CD4-positive, alpha-beta T cell treated with Interleukin-10 for 1 hour (primary cell): ENCODE measurements at places on chromosomes 6 and 20.

DNA sequence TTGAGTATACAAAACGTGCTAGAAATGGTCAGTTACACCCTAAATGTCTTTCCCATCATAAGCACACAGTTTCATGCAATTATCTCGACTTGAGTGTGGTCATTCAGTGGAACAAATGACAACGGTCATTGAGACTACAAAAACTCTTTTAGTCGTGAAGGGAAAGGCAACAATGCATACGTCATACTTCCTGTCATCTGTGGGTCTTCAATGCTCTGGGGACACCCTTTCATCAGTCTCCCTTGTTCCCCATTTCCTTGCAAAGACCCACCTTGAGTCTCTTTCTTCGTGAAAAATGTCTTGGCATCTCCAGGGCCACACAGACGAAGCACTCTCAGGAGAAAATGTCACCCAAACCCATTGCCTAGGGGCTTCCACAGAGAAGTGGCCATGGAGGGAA lies 238.5 kb downstream of the GMPR start:
- DNase-seq = no peak

DNA sequence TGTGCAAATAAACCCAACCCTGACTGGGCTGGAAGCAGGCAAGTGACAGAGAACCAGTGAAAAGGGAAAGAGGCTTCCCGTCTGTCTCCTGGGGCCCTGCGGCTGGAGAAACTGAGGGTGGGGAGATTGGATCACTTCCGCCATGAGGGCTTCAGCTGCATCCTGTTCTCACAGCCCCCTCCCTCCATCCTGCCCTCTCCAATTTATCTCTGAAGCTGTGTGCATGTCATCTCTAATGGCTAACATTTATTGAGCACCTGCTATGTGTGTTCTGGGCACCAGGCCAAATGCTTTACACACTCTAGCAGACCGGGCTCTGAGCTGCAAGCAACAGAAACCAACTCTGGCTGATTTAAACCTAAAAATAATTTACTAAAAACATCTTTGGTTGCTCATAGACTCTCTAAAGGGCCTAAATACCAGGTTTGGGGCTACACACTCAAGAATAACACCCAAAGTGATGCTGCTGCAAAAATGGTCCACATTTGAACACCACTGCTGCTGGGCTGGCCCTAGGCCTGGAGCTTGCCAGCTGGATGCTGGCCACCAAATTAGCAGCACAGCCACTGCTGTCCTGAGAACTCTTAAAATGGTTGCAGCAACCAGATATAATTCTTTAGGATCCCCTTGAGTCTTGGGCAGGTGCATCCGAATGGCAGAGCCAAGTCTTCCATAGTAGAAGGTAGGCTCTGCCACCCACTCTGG lies 123.6 kb upstream of the LRFN2 start:
- no peak for DNase-seq

GRCh38 chr20:47334022-47334551 lies 22.4 kb downstream of the ZMYND8 start:
- no peak for DNase-seq

DNA sequence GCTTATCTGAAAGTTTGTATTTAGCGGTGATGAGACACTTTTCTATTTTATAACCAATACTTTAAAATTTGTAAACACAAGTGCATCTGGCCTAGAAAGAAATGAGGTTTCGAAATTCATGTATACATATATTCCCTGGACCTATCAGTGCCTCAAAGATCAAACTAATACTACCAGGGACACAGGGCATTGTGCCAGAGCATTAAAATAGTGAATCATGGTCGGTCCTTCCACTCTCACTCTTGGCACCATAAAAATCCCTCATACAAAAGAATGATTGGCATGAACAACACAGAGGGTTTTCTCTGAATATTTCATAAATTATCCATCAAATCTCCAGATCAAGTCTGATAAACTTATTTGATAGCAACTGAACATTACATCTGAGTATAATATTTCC lies 62.0 kb downstream of the MMUT start:
- no peak for DNase-seq
